Right atrium auricular region (tissue), 2 donors: ENCODE measurements at places on chromosomes 4 and X.
A peak's percentile ranks its signal among the peaks of the same experiment; 100 is the strongest.

GRCh38 chr4:6687947-6688878 is 5.5 kb upstream of the S100P start:
- DNase-seq, result no peak

DNA sequence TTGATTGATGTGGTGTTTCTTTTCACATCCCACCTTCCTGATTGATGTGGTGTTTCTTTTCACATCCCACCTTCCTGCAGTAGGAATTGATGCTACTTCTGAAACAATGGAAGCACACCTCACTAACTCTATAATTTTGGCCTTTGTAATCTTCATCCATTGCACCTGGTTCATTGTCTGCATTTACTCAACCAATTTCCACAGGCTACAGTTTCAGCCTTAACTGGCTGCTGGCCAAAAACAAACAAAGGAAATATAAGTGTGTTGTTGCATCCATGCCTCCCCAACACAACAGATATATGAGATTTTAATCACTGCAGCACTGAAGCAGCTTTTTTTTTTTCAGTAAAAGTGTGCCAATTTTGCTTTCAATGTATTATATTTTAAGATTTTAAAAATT is 867.6 kb upstream of the PCDH7 start:
- DNase-seq, result no peak

- no peak for DNase-seq
Measured at GRCh38 chr4:105797225-105797624, 88.6 kb downstream of the GSTCD start.

DNA sequence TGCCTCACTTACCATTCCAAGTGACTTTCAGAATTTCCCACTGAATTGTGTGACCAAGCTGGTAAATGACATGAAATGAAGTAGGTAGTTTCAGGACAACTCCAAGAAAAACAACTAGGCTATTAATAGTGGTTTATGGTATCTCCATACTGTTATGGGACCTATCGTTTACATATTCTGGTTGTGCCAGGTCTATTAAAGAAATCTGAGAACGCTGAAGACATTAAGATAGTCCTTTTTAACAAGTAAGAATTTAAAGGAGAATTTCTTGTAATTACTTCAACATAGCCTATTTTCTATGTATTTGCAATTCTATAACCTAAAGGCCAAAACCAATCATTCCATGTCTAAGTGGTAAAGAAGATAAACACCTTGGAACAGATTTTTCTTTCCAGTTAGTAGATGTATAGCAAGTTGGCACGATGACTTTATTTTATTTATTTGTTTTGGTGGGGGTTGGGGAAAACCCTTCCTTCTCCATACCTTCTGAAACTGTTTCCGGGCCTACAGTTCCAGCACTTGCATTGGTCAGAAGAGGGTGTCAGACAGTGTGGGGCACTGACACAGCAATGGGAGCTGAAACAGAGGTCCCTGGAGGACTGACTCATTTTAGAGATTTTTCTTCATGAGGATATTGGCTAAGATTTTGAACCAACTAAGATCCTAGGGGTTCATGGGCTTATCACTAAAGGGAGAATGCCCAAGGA is 7.6 kb upstream of the DCLK2 start:
- DNase-seq, result no peak

DNA sequence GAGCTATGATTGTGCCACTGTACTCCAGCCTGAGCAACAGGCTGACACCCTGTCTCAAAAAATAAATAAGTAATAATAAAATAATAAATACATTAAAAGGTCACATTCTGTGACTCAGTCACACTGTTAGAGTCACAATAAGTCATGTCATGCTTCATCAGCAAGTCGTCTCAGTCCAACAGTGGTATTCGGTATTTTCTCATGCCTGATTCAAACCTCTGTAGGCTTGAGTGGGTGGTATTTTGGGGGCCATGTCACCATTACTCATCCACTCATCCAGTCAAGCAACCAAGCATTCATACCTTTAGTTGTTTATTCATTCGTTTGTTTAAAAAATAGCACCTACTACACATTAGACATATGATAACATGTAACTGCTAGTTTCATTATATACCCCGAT is 46.9 kb downstream of the SUPT20HL2 start:
- no peak for DNase-seq

- no peak for DNase-seq
Measured at GRCh38 chrX:22985958-22986357, 13.8 kb upstream of the DDX53 start.

DNA sequence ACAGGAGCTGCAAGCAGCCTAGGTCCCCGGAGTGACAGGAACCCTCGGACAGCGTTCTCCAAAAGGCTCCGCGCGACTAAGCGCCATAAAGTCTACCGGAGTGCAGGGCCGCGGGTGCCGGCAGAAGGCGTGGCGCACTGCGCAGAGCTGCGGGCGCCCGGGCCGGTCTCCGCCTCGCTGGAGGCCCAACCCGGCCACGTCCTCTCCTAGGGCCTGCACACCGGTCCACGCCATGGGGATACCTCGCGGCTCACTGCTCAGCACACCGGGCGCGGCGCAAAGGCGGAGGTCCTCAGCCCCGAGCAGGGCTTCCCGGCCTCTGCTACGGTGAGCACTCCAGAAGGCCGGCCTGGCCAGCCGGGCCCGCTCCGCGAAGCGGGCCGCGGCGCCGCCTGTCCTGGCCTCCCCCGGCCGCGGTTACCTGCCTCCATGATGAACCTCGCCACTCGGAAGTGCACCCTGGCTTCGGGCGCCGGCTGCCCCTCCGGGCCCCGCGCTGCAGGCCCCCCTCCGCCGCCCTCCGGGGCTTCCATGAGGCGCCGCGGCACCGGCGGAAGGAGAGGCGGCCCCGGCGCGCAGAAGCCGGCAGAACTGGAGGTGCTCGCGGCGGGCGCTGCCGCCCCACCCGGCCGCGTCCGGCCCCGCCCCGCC is at the start of gene CCNQ:
TSS of gene CCNQ (minus strand) at position 599 of the 651 bp plus-strand sequence. CDS start at position 533, 66 bp downstream.
- DNase-seq, result no peak

DNA sequence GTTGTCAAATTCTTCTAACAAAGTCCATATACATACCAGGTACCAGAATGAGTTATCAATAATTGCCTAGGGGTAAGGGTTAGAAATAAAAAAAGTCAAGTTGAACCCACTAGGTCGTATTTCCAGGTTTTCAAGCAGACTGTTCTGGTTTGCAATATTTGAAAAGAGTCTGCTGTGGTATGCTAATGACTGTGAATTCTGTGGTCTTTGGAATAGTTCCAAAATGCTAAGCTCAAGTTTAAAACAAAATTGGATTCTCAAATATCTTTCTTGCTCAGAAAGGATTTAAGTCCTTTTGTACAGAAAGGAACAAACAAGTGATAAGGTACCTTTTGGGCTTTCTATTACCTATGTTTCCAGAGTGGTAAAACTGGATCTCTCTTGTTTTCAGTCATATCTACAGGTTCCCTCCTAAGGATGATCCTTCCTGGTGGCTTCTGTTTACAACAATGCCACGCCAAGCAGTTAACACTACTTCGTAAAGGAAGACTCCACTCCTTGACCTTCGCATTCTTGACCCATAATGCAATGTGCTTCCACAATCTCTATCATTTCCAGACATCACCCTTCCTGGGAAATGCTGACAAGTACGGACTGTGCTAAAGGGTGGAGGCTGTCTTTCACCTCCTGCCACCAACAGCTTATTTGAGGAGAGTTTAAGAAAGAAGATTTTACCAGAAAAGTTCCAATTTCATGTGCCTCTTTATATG is 531.7 kb upstream of the FTHL17 start:
- no peak for DNase-seq

GRCh38 chrX:44596277-44596676 is 53.6 kb upstream of the FUNDC1 start:
- no peak for DNase-seq

- no peak for DNase-seq
Measured at GRCh38 chr4:1244978-1245471, 3.9 kb downstream of the CTBP1 start.

- no peak for DNase-seq
Measured at GRCh38 chr4:187500796-187501195, 494.8 kb upstream of the ZFP42 start.

GRCh38 chr4:105329081-105329480 is 144.8 kb downstream of the PPA2 start:
- no peak for DNase-seq

GRCh38 chr4:123776267-123776666 is 379.7 kb downstream of the SPRY1 start:
- DNase-seq, result no peak

DNA sequence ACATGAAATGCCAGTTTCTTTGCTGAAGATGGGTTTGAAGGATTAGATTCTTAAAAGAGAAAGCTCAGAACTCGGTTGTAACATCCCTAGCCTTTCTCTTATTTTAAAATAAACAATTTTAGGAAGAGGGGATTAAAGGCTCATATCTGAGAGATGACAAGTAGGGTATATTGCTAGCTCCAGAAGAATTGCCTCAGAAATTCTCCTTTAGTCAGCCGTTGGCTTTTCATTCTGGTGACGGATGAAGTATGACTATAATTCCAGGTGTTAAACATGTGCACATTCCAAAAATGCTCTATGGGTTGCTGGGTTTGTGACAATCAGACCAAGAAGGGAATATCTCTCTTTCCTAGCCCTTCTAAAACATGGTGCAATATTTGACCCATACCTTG is 17.8 kb downstream of the DKK2 start:
- no peak for DNase-seq

- DNase-seq, result no peak
Measured at GRCh38 chrX:136752796-136753195, 27.9 kb downstream of the ARHGEF6 start.

DNA sequence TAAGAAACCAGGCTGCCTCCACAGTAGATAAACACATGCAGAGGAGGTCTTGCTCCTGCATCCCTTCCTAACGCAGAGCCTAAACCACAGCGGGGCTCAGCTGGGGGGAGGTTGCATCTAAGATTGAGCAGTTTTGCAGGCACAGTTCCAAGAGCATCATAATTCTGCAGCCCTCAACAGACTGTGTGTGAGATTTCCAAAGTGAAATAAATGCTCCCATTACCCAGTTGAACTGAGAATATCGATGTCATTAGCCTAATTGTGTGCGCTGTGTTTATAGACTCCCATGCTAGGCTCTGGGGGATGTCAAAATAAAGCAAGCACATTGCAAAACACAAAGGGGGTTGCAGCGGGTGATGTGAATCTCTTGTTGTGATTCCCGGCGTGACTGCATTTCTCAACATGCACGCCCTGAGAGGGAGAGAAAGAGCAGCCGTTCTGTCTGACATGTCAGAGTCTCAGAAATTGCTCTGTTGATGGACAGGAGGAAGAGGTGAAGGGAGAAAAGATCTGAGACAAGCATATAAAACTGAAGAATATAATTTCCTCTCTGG is 150.0 kb upstream of the PSAPL1 start:
- DNase-seq, result no peak

- no peak for DNase-seq
Measured at GRCh38 chrX:79270401-79270800, 96.7 kb downstream of the ITM2A start.

DNA sequence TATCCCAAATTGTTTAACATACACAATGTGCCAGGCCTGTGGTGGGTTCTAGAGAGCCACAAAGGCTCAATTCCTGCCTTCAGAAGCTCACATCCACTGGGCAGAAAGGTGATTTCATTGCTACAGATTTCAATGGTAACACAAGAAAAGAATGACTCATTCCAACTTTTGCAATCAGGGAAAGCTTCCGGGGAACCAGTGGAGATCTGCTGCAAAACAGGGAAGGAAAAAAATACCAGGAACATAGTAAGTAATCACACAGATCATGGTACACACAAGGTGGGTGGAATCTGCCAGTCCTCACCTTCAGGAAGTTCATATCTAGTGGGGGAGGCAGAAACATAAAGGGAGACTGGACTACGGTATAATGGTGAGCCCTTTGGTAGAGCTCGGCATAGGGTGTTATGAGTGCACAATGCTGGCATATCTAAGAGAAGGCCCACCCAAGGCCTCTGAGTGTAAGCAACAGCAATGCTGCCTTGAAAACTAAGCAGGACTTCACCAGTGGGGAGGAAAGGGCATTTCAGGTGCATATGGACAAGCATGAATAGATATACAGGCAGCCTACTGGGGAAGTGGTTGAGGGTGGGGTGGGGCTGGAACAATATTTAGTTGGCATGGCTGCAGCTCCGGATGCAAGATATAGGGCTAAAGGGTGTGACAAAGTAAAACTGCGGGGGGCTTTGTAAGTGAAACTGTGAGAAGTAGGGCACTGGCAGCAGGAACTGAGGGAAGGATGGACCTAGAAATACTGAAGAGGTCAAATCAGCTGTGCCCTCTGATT is 24.2 kb downstream of the GPRIN3 start:
- no peak for DNase-seq

DNA sequence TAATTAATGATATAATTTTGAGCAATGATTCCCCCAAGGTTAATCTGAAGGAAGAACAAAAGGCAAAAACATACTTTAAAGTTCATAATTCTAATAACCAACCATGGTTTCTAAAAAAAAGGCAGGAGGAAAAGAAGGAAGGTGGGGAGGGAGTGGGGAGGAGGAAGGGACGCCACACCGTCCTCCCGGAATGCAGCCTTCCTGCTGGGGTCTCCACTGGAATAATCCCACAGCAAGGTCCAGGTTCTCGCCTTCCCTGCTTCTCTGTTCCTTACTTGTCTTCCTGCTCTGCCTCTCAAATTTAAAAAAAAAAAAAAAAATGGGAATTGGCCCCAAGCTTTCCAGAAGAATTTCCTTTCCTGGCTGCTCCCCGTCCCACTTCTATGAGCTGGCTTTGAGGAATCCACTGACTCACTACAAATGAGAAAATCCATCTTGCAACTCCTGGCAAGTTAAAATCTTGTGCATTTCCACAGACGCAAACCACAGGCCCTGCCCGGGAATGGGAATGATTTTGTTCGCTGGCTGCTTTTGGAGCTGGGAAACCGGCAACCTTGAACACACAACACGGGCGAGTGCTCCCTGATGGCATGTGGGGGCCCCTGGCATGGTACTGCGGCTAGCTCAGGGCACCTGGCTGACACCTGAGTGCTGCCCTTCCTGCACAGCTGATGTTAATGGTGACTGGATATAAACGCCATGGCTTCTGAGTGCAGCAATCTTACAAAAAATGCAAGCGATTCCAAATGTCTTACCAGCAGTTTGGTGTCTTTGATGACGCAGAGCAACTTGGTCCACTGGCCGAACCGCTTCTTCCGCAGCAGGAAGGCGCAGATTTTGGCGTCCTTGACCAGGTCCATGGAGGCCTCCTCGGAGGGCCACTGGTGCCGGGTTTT is 97.0 kb downstream of the AFAP1 start:
- peak; percentile 88 for DNase-seq

DNA sequence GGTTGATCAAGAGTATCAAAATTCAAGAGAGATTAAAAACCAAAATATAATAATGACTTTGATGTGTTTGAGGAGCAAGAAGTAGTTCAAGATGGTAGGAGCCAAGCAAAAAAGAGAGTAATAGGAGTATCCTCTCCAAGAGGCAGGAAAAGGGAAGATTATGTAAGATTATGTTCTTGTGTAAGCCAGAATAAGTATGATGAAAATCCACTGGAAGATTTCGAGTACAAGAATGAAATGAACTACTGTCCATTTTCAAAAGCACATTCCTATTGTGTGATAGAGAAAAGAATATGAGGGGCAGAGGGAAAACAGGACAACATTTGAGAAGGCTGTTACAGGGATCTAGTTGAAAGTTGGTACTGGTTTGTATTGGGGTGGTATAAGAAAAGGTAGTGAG is 659.6 kb upstream of the INTU start:
- DNase-seq, result no peak
